Tracheal epithelial cell (primary cell): ENCODE measurements at places on chromosomes 5 and 9. TPM values are rescaled to one million over a fixed set of nuclear protein-coding genes. Genes with fewer than 3 reads are reported as not detected.

Gene ALDOB
- total RNA-seq = not detected in 2 replicates

Gene ZNF300
- total RNA-seq = 2.7 and 3.4 TPM in 2 replicates

Gene CYLC2
- total RNA-seq = not detected in 2 replicates

Gene TUSC1
- 15.7 and 23.0 TPM in 2 replicates for total RNA-seq

Gene IQGAP2
- total RNA-seq = not detected in 2 replicates

Gene STING1
- total RNA-seq = 3.2 and 7.0 TPM in 2 replicates

Gene NUTM2F
- not detected in 2 replicates for total RNA-seq

Gene CER1
- total RNA-seq = not detected in 2 replicates

Gene TPRN
- total RNA-seq = 4.1 and 6.4 TPM in 2 replicates

Gene CCDC180
- total RNA-seq = under 0.01 TPM in 1 of 2 replicates, not detected in the other

Gene C9orf50
- total RNA-seq = not detected in 2 replicates
